T-cell (primary cell): ENCODE measurements at places on chromosomes 2 and 18.

DNA sequence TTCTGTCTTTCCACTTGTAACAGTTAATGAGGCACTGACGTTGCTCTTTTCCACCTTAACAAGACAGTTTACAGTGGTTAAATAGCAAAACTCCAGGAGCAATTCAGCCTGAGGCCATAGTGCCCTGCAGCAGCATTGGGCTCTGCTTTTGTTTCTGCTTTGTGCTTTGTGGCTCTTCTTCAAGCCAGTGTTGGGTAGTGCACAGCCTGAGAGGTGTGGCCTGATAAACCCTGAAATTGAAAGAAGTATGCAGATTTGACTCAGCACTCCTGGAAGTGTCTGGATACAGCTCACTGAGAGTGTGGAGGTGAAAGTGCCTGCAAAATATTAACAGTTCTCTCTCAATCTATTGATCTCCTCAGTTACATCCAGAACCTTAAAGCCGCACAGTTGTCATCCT, 63.0 kb downstream of the STK25 start:
- DNase-seq: no peak

- no peak for DNase-seq
These were observed 977.6 kb downstream of the SUCLG1 start for GRCh38 chr2:83481436-83481835.

GRCh38 chr2:81853341-81853740, 1548.8 kb upstream of the LRRTM1 start:
- no peak for DNase-seq

GRCh38 chr18:65093346-65093745, 657.5 kb upstream of the CDH7 start:
- no peak for DNase-seq

DNA sequence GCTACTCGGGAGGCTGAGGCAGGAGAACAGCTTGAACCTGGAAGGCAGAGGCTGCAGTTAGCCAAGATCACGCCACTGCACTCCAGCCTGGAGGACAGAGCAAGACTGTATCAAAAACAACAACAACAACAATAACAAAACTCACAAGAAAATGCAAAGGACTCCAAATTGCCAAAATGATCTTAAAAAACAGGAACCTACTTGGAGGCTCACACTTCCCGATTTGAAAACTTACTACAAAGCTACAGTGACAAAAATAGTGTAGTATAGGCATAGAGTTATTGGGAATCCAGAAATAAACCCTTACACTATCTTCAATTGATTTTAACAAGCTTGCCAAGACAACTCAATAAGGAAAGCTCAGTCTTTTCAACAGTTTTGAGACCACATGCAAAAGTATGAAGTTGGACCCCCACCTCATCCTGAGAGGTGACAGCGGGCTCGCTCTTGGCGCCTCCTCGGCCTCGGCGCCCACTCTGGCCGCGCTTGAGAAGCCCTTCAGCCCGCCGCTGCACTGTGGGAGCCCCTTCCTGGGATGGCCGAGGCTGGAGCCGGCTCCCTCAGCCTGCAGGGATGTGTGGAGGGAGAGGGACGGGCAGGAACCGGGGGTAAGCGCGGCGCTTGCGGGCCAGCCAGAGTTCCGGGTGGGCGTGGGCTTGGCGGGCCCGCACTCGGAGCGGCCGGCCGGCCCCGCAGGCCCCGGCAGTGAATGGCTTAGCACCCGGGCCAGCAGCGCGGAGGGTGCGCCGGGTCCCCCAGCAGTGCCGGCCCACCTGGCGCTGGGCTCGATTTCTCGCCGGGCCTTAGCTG, 18.3 kb upstream of the ACVR2A start:
- DNase-seq: no peak

DNA sequence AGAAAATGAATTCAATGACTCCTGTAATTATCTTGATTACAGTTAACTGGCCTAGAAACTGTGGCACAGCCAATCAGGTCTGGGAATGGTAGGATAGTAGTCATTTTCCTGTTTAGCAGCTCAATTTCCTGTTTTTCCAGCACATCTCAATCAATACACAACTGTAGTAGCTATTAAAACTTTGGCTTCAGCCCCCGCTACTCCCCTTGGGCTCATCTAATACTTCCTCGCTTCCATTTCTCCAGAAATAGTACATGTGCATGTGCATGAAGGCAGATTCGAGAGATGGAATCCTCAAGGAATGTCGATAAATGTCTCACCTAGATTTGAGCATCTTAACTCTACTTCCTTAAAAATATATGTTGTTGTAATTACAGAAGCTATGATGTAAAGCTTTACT, 9.7 kb downstream of the COBLL1 start:
- DNase-seq: no peak

DNA sequence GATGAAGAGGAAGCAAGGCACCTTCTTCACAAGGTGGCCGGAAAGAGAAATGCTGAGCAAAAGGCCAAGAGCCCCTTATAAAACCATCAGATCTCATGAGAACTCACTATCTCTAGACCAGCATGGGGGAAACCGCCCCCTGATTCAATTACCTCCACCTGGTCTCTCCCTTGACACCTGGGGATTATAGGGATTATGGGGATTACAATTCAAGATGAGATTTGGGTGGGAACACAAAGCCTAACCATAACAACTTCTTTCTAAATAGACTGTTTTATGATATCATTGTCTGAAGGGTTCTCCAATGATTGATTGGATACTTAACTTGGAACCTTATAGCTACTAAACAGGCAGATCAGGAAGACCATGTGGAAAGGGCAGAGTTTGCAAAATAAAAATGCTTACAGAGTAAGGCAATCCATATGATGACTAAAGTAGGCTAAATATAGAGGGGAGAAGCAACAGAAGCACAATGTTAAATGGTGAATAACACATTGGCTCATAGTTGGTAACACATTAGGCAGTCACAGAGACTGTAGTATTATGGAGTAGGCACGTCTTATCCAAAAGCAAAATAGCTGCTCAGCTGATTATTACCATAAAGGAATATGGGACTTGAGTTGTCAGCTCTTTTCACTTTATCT, 179.0 kb downstream of the BARD1 start:
- DNase-seq: no peak

- no peak for DNase-seq
These were observed 64.1 kb upstream of the ADAM23 start for GRCh38 chr2:206379266-206379665.

- DNase-seq: no peak
These were observed 366.5 kb downstream of the DSC3 start for GRCh38 chr18:30676053-30676480.

GRCh38 chr2:215571689-215572088, 135.8 kb upstream of the FN1 start:
- DNase-seq: no peak

GRCh38 chr2:231521443-231521842, 8.8 kb downstream of the NMUR1 start:
- DNase-seq: no peak
